ENCODE measurements at places on chromosomes 1 and 21. TPM values are rescaled to one million over a fixed set of nuclear protein-coding genes. Genes with fewer than 3 reads are reported as not detected.

DNA sequence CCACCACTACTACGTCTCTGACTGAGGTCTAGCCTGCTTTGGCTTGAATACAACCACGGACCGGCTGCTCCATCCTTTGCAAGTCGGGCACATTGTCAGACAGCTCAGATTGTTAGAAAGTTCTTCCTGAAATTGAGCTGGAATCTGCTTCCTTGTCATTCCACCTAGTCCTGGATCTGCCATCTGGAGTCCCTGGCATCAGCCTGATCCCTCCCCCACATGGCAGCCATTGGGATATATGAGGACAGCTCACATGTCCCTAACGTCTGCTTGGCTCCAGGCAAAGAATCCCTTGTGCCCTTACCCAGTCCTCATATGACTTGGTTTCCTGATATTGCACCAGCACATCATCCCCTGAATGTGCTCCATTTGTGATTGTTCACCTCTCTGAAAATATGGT, 56.3 kb upstream of the SYT6 start:
- no peak for DNase-seq
- no peak overlapping the region for H3K27ac ChIP-seq
- peaks cover 65% of the 10 kb centered on the region for H3K27me3 ChIP-seq

GRCh38 chr1:113904293-113904673, 316 bp downstream of the AP4B1 start:
- no peak for DNase-seq
- peaks cover 9% of the 10 kb centered on the region for H3K36me3 ChIP-seq
- peak overlapping the region; percentile 100 for H3K27ac ChIP-seq
- peaks cover 43% of the 10 kb centered on the region for H3K4me1 ChIP-seq
- H3K27me3 ChIP-seq = no peaks in the 10 kb centered on the region
- peak overlapping the region; percentile 96 for H3K4me3 ChIP-seq

DNA sequence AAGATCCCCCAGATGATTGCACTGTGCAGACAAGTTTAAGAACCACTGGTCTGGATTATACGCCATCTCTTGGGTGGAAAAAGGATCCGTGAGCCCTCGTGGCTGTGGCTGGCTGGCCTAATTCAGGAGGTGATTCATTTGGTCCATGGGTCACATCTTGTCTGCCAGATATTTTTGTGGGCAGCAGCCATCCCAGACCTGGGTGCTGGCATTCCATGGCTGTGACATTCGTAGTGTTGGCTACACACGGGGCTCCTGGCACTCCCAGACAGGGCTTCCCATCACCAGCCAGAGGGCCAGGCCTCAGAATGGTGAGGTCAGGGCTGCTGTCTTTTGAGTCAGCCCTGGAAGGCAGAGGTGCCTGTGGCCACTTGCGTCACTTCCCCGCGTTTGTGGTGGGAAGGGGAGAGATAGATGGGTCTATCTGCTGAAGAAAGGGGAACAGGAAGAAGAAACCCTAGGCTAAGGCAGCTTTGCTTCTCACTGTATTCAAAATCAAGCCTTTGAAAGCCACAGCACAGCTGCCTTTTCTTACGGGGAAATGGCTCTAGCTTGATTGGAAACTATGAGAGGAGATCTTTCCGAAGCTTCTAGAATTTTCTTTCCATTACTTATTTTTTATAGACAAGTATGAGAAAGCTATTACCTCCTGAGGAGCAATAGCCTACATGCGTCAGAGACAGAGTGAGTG, 32.4 kb downstream of the EIF2D start:
- peaks cover 7% of the 10 kb centered on the region for H3K4me1 ChIP-seq
- H3K27me3 ChIP-seq = peaks cover 12% of the 10 kb centered on the region
- no peak overlapping the region for H3K27ac ChIP-seq
- no peak for DNase-seq

GRCh38 chr1:100178091-100178490, at the start of gene LRRC39:
LRRC39 (minus strand) TSS chr1:100178256; CDS start chr1:100168516, 9,740 bp downstream.
- H3K4me1 ChIP-seq = peaks cover 6% of the 10 kb centered on the region
- H3K36me3 ChIP-seq = no peaks in the 10 kb centered on the region
- H3K27ac ChIP-seq = no peak within 1 kb of the TSS
- no peak within 1 kb of the TSS for H3K4me3 ChIP-seq
- DNase-seq = no peak

- no peak overlapping the region for H3K4me3 ChIP-seq
- H3K4me1 ChIP-seq = no peaks in the 10 kb centered on the region
Observed at GRCh38 chr1:88247666-88248065, 436.4 kb upstream of the PKN2 start.

DNA sequence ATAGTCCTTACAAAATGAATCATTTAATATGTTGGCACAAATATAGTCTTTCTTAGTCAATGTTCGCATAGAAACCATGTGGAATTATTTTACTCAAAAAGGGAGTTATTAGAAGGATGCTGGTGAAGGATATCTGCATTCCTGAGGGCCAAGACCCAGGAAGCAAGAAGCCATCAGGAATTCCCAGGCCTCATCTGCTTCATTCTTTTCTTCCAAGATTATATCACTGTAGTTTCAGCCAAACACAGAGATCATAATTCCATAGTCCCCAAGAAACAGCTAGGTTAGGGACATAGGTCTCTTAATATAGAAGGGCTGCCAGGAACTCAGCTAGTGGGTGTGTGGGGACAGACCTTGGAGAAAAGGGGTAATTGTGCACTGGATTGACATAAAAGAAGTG, 28.6 kb upstream of the DISC1 start:
- H3K27me3 ChIP-seq = no peaks in the 10 kb centered on the region
- H3K36me3 ChIP-seq = no peaks in the 10 kb centered on the region
- no peak overlapping the region for H3K27ac ChIP-seq
- H3K4me3 ChIP-seq = no peak overlapping the region
- DNase-seq = no peak

DNA sequence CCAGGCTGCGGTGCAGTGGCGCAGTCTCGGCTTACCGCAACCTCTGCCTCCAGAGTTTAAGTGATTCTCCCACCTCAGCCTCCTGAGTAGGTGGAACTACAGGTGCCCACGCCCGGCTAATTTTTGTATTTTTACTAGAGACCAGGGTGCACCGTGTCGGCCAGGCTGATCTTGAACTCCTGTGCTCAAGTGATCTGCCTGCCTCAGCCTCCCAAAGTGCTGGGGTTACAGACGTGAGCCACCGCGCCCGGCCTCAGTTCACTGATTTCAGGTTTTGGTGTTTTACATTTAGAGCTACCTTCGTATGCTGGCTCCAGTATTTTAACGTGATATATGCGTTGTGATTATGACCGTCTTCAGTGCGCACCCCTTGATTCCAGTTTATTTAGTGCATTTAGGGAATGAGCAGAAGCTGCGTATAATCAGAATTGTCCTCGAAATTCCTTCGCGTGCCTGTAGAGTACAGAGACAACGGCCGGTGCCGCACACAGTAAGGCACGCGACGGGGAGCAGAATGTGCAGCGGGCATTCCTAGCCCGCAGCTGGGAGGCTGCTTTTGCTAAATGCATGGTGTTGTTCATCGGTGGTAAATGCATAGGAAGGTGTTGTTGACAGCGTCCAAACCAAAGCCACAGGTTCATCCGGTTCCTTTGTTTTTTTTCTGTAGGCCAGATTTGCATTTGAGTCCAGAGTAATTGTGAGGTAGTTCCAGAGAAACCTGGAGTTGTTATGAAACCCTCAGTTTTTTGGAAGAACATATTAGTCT, 48.9 kb upstream of the DIP2A start:
- no peaks in the 10 kb centered on the region for H3K4me1 ChIP-seq
- H3K36me3 ChIP-seq = peaks cover 13% of the 10 kb centered on the region
- H3K4me3 ChIP-seq = no peak overlapping the region
- H3K27ac ChIP-seq = no peak overlapping the region
- no peaks in the 10 kb centered on the region for H3K27me3 ChIP-seq
- DNase-seq = peak; percentile 44

ZBTB40 gene
- 20.6 TPM for total RNA-seq

PEX11B gene
- total RNA-seq = 28.3 TPM

ZBTB8B gene
- 0.53 TPM for total RNA-seq

CR1L gene
- total RNA-seq = not detected

KCNK2 gene
- total RNA-seq = not detected

FAM151A gene
- total RNA-seq = not detected

WNT3A gene
- not detected for total RNA-seq
